ENCODE measurements at places on chromosomes 7 and 10. TPM values are rescaled to one million over a fixed set of nuclear protein-coding genes. Genes with fewer than 3 reads are reported as not detected.

DNA sequence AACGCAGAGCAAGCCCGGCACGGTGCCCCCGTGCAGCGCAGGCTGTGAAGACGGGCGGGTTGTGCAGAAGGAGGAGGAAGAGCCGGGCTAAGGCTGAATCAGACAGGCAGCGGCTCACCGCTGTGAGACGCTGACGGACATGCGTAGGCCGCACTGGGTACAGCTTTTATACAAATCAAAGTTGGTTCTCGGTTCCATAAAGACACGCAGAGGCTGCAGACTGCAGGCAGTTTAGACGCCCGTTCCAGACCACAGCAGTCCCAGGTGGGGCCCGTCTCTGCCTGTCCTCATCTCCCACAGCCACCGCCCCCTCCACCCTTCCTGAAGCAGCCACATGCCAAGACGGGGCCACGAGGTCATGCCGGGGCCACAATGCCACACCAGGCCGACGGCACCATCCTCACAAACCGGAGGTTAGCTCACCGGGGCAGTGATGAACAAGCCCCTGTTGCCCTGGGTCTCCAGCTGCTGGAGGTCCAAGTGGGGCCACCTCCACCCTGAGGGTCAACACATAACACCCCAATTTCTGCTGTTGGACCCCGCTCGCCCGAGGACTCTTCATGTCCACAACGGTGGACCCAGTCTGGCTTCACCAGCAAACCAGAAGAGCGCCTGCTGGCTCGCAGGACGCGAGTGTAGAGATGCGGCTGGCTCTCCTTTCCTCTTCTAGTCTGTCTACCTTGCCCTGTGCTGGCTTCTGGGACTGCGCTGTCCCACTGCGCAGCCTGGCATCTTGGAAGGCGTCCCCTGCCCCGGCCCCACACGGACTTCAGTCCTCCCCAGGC lies 227.2 kb downstream of the ELFN1 start:
- DNase-seq = no peak

DNA sequence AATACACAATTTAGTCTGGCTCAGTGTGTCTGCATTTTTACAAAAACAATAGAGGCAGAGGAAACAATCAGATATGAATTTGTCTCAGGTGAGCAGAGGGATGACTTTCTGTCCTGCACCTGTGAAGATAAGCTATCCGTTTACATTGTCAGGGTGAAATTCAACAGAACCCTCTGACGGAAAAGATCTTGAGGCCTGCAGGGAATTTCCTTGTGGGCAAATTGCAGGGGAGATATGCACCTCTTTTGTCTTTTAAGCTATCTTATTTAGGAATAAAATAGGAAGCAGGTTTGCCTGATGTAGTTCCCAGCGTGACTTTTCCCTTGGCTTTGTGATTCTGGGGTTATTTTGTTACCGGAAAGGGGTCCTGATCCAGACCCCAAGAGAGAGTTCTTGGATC lies 325.1 kb downstream of the GALNT17 start:
- DNase-seq = no peak

- no peak for DNase-seq
Measured at GRCh38 chr7:144519925-144520324, 116.4 kb upstream of the NOBOX start.

GRCh38 chr7:41994036-41994745 lies 242.8 kb downstream of the GLI3 start:
- DNase-seq = no peak

GRCh38 chr10:48271047-48271730 lies 3.3 kb downstream of the FRMPD2 start:
- DNase-seq = no peak

GRCh38 chr10:93245147-93245546 lies 171.5 kb downstream of the CYP26A1 start:
- DNase-seq = no peak

GRCh38 chr10:1214882-1215540 lies 158.8 kb downstream of the WDR37 start:
- DNase-seq = no peak

DNA sequence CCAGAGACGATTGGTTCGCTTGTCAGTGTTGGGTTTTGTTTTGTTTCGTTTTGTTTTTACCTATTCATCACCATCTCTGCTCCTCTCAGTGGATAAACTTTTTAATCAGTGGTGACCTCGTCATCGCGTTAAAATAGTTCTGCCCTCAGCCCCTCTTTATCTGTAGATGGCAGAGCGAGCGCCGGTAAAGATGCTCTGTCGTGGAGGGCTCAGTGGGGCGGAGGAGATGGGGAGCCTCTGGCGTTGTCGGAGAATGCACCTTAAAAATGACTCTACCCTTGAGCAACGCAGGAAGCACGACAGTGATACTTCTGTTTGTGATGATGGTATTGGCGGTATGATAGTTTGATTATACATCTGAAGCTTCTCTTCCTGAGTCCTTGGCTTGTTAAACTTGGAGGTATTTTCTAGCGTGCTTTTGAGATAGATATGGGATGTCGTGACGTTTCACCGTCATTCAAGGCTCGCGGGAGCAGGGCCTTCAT lies 554 bp downstream of the CSGALNACT2 start:
- DNase-seq = peak; percentile 64

- no peak for DNase-seq
Measured at GRCh38 chr10:83991986-83992753, 147.1 kb upstream of the GHITM start.

DNA sequence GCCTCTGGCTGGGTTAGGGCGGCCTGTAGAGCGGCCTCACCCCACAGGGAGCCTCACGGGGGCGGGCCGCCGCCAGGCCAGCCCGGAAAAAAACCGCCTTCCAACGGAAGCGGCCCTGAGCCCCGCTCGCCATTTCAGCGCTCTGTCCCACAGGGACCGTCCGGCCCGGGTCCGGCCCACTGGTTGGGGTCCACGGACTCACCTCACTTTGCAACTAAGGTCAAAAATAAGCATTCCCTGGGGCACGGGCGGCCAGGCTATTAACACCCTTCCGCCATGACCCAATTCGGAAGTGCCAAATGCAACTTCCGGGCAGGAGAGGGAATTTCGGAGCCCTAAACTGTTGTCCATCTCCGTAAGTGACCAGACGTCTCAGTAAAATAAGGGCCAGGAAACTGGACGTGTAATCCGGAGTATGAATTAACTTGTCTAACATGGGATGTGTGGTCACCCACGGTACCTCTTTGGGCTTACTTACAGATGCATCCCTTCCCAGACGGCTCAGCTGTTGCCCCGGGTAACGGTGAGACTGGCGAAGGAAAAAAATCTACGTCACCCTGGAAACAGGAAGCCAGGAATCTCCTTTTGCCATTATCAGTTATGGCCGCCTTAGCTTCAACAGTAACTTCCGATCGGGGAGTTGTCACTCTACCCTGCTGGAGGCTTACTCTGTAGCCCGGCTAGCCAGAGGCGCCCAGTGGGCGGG lies at the start of gene BBIP1:
BBIP1 (minus strand) TSS at position 538 of the 706 bp plus-strand sequence. CDS start 1,023 bp downstream, outside the sequence.
- peak; percentile 90 for DNase-seq

- peak; percentile 68 for DNase-seq
Measured at GRCh38 chr7:73738220-73738611, 386 bp downstream of the ABHD11 start.

- no peak for DNase-seq
Measured at GRCh38 chr10:20765066-20765465, 132.0 kb downstream of the NEBL start.

GRCh38 chr10:3727268-3727667 lies 57.7 kb downstream of the KLF6 start:
- DNase-seq = no peak

- no peak for DNase-seq
Measured at GRCh38 chr7:26964156-26964808, 99.9 kb upstream of the SKAP2 start.

DNA sequence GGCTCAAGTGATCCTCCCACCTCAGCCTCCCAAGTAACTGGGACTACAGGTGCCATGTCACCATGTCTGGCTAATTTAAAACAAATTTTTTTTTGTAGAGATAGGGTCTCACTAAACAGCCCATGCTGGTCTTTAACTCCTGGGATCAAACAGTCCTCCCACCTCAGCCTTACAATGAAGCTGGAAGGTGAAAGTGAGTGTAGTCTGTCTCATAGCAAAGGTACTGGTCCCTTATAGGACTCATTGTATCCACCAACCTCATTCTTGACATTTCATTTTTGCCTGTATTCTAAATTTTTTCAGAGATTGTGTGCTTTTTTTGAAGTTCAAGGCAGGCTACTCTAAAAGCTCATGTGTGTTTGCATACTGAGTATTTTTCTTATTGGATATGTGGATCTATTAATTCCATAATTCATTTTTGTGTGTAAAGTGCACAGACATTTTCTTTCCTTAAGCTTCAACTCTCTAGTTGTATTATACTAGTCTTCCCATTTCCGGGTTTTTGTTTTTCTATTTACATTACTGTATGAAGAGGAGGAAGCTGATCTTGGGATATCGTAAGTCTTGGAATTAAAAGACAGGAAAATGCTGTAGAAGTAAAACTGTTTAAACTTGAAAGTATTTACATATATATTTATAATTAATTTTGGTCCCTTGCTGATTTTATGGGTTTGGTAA lies 13.3 kb downstream of the KMT2E start:
- no peak for DNase-seq

DNA sequence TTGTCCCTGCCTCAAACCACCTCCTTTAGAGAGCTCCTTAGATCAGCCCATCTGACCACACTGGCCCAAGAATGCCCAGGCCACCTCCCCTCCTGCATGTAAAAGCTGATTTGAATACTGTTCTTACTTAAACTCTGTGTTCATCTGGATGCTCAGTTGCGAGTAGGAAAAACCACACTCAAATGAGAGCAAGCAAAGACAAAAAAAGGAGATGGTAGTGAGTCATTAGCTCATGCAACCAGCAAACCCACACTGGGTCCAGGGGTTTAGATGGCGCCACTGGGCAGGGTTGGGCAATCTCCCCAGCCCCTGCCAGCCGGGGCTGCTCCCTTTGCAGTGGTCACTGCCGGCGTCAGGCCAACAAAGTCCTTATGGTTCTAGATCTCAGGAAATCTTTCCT lies 32.7 kb downstream of the TSPAN15 start:
- no peak for DNase-seq

GRCh38 chr10:33483124-33483815 lies 148.8 kb upstream of the NRP1 start:
- DNase-seq = no peak

- DNase-seq = no peak
Measured at GRCh38 chr10:98636921-98637329, 190.2 kb upstream of the HPS1 start.

DNA sequence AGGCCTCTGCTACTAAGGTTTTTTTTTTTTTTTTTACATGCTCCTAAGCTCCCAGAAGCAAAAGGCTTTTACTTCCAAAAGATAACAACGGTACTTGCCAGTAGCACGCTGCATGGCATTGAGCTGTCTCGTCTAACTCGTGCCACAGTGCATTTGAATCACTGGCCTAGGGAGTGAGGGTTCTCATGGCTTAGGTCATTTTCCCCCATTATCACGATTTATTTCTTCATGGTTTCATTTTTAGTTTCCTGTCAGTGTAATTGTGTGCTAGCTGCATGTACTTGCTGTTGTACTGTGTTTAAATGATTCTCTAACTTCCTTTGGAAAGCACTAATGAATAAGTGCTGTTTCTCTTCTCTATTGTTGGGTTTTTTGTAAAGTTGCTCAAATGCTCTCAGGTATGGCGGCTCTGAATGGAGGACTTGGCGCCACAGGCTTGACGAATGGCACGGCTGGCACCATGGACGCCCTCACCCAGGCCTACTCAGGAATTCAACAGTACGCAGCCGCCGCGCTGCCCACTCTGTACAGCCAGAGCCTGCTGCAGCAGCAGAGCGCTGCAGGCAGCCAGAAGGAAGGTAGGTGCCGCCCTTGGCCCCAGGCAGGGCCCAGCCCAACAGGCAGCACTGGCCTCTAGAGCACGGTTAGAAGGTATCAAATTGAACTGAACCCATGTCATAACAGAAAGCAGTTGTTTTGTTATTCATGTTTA lies 290.5 kb downstream of the USP6NL start:
- no peak for DNase-seq

- no peak for DNase-seq
Measured at GRCh38 chr10:110516815-110517492, 19.2 kb downstream of the DUSP5 start.

- DNase-seq = no peak
Measured at GRCh38 chr10:38038107-38038931, 27.8 kb downstream of the ZNF33A start.

GRCh38 chr7:28592861-28593260 lies 180.5 kb downstream of the CREB5 start:
- no peak for DNase-seq

DNA sequence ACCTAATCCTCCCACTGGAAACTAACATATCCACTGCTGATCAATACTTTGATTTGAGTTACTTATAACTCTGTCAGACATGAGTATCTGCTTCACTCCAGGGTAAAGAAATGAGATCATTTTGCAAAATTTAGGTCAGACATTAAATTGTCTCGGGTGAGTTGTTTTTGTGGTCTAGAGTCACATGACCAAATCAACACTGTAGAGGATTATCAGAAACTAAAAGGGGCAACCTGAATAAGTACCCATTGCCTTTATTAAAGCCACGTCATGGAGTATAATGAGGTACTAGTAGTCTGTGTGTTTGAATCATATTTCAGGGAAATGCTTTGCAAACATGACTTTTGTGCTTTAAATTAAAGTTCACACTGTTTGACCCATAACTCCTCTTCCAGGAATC lies 107.7 kb upstream of the ADO start:
- DNase-seq = no peak

- no peak for DNase-seq
Measured at GRCh38 chr7:1650363-1651030, 19.6 kb upstream of the ELFN1 start.

DNA sequence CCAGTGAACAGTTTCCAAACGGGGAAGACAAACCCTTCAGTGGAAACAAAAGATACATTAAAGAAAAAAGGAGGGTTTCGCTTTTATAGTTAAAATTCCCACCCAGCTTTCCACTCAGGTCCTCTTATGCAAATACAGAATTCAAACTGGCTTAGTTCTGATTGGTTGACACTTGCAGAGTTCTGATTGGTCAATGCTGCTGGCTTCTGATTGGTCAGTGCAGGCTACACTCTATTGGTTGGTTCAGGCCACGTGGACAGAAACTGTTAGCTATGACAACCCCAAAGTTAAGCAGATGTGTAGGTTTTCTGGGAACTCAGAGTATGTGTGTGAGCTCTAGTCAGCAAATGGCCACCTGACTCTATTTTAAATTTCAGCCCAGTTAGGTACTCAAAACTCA lies 80.0 kb downstream of the FBXL13 start:
- DNase-seq = no peak

GRCh38 chr7:132161976-132162375 lies 414.3 kb downstream of the PLXNA4 start:
- no peak for DNase-seq

The CALCR gene
- not detected for total RNA-seq

The LAMB1 gene
- total RNA-seq = not detected

The FFAR4 gene
- not detected for total RNA-seq

The LRRC18 gene
- 0.25 TPM for total RNA-seq

The ABCB1 gene
- 30.8 TPM for total RNA-seq

The FAM237B gene
- not detected for total RNA-seq

The RAMP3 gene
- not detected for total RNA-seq

The PNLIPRP3 gene
- not detected for total RNA-seq

The TMEM225B gene
- 1.2 TPM for total RNA-seq

The VWC2 gene
- not detected for total RNA-seq

Data from activated naive CD8-positive, alpha-beta T cell treated with anti-CD3 and anti-CD28 coated beads, Interleukin-2, amount 10 ng/mL, durations not matched to agents 7 days and 5 days (primary cell).